ENCODE measurements at places on chromosomes 1 and 21.

DNA sequence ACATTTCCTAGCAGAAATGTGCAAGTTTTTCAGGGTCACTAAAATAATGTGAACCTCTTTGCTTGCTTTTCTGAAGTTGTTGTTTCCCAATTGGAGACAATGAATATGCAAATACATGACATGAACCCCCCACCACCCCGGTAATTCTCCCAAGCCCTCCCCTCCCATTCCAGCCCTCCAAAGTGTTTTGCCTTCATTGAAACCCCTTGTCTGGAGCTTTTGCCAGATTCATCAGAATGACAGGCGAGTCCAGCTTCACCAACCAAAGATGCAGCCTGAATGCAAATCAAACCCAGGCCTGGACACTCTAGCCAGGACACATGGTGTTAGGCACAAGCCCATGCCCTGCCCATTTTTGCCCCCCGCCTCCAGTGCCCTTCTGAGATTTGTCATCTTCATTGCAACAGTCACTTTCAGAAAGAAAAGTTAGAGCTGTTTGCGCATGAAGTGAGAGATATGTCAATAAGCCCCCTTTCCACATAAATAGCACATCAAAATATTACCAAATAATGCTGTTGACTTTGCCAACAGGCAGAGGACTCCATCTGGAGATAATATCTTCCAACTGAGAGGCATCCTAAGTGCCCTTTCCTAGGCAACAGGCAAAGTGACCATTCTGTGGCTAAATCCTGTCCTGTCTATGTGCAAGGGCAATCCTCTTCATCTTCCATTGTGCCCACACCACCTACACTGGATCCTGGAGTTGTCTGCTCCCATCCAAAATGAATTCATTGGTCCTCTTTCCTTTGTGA lies 145.6 kb upstream of the NFIA start:
- no peak for DNase-seq

- no peak for DNase-seq
These were observed 29.5 kb upstream of the RGS4 start for GRCh38 chr1:163039707-163040093.

DNA sequence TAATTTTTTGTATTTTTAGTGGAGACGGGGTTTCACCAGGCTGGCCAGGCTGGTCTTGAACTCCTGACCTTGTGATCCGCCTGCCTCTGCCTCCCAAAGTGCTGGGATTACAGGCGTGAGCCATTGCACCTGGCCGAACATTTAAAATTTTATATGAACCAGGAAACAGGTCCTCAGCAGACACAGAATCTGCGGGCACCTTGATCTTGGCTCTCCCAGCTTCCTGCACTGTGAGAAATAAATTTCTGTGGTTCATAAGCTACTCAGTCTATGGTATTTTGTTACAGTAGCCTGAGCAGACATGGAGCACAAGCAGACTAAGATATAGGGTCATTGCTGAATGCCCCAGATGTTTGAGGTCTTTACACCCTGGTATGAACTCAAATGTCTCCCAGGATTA lies 23.6 kb upstream of the CTH start:
- DNase-seq: no peak

GRCh38 chr1:183590244-183591191 lies at the start of gene NCF2:
TSS of gene NCF2 (minus strand) at chr1:183590459. CDS start at chr1:183590329, 130 bp downstream.
- DNase-seq: peak; percentile 94
